Muscle of back (tissue), 13 donors: ENCODE measurements at places on chromosomes 3 and 15.
A peak's percentile ranks its signal among the peaks of the same experiment; 100 is the strongest.

DNA sequence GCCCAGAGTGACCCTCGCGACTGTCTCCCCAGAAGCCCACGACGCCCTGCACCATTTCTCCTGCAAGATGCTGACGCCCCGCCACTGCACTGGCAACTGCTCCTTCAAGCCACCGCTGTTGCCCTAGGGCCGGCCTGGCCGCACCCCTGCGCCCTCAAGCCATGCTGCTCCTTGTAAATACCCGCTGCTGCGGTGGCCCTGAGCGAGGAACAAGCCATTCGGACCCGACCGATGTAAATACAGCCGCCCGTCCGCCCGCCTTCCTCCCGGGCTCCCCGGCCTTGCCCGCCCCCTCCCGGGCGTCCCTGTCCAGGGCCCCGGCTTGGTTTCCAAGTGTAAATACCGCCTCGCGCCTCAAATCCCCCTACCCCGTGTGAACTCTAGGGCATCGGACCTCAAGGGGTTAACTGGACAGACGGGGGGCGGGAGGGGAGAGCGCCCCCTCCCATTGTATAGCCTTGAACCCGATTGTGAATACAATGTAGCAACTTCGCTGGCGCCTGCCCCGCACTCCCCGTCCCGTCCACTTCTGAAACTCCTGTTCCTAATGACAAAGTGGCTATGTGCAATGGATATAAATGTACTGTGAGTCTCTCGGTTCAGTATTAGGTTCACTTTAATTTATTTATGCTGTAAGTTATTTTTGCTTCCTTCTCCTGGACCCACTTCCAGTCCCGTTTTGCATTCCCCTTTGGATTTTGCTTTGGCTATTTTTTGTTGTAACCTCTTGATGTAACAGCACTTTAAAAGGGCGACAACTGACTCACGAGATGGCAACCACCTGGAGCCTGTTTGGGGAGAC, 5.9 kb downstream of the RNU6-1 start:
- peak; percentile 80 for DNase-seq

DNA sequence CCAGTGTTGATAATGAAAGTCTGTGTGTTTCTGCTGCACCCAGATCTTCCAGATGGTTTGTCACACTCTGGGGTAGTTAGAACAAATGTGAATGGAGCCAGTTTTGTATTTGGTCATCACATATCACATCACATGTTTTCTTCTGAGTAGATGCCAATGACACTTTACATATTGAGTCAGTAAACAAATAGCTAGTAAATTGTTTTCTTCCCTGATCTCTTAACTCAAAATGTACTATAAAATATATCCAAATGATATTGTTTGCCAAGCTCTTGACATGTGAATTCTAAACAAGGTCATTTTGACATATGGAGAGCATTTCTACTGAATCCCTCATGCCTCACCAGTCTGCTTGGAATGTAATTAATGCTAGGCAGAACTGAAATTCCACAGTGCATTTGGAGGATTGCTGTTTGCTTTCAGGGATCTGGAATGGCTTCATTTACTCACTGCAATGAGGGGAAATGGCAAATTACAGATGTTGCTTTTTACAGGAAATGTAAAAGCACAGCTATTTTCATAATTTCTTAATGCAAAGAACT, 45.0 kb downstream of the PDHB start:
- peak; percentile 72 for DNase-seq

- no peak for DNase-seq
These were observed 30.9 kb downstream of the KY start for GRCh38 chr3:134619884-134620445.

DNA sequence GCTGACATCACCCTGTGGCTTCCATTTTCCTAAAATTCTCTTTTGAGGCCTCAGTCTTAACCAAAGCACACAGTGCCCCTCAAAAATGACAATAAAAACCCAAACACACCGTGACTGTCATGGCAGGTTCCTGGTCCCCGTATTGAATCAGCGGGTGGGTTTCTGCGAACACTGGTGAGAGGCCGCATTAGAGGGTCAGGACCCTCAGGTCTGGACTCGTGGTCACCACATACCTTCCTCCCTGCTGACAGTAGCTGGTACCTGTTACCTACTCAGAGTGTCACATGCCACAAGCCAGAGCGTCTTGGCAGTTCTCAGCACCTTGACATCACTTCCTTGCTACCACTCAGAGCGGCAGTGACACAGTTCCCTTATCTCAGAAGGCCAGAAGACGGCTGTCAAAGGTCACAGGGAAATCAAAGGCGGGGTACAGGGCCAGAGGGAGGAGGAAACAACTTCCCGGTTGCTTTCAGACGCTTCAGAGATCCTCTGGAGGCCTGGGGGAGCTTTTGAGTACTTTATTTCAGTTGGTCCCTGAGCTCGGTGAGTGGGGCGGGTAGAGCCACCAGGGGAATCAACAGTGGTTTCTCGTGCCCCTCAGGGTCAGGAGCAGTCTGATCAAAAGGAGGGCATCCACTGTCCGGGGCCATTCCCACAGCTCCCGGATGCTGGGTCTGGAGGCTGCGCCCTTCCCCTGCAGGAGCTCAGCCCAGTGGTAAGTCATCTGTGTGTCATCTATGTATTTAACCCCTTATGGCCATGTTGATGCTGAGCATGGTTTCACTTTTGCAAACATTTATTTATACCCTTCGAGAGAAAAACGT, at the start of the genes CCR5AS and CCRL2:
Gene CCR5AS (minus strand): TSS at position 279 of the 824 bp plus-strand sequence.
Gene CCRL2 (plus strand): TSS at position 472 of the 824 bp plus-strand sequence. CDS start 821 bp downstream, outside the sequence.
- DNase-seq = no peak

DNA sequence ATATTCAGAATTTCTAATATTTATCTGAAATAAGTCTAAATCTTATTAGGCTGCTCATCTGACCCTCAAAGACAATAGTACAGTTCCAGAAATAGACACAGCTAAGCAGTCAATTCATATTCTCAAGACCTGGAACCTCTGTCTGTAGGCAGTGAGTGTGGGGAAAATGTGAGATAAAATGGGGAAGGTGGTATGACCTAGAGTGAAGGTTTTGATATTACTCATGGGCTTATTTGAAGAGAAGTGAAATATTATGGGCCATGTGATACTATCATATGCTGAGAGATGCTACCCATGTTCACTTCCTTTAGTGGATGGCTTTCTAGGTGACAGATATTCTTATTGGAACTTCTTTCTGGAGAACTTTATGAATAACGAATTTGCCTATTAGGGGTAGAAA, 33.5 kb downstream of the TGFBR2 start:
- DNase-seq = no peak

DNA sequence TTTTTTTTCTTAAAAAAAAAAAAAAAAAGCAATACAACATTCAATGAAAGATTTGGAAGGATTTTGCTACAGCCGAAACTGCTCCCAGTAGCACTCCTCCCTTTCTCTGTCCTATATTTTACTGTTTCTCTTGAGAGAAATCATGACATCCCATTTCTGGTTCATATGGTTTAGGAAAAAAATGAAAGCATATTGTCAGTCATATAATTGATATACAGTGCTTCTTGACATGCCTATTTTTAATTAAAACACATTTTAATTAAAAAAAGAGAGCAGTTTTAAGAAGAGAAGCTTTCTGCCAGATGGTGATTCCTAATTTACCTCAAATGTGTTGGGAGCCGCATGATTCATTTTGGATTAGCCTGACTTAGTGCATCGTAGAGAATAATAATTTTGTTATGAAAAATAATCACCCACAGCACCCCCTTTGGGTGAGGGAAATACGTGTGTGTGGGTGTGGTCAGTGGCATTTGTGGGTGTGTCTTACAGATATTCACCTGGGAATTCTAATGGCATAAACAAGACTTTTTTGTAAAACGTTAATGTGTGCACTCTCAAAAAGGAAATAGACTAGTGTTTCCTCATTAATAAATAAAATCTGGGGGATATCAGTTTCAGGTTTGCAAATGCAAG, 544.5 kb downstream of the MFSD1 start:
- DNase-seq = no peak

DNA sequence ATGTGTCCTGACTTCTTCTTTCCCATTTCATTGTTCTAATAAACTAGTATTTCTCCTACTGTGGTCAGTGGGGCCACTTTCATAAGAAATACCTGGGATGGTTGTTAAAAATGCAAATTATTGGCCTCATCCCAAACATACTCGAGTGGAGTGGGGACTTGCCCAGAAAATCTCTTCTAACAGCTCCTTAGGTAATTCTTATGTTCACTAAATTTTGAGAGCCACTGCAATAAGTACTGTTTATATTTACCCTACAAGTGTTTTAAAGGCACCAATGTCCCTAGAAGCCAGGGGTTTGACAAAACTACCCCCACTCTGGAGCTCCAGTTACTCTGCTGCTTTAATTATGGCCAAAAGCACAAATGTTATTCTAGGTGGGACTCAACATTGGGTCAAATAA, 70.0 kb upstream of the ACP3 start:
- DNase-seq = no peak

DNA sequence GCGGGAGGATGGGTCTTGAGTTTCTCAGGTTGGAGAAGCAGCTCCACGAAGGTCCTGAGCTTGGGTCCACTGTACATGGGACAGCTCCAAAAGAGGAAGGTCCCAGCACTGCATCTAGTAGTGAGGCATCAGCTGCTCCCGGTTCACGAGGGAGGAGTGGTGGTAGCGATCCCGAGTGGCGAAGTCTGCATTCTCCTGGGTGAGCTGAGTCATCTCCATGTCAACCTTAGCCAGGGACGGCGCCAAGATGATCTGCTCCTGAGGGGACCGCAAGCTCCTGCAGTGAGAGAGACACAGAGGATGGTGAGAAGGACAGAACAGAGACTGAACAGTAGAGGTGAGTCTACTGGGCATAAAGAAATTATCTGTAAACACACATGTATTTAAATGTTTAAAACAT, 28.0 kb upstream of the HEG1 start:
- DNase-seq = no peak

DNA sequence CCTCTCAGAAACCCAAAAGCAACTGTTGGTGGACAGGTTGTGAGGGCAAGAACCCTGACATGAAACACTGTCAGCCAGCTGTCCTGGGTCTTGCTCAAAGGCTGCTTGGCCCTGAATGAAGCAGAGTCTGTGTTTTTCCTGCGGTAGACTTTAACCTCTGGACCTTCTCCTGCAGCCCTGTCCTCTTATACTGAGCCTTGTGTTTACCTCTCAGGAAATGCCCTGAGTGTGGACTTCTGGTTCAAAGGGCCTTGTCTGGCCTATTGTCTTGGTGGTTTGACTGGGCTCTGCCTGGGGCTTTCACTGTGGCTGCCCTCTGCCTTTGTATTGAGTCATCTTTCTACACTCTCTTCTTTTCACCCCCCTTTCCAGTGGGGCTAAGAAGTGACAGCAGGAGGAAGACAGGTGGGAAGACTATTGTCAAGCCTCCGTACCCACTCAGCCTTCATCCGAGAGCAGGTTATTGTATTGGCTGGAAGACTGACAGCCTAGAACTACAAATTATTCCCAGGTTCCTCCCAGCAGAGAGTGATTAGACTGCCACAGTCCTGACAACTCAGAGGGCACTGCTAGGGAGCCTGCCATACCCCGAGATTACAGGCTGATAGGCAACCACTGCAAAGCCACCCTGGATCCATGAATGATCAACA, 3.5 kb downstream of the SEC13 start:
- no peak for DNase-seq

DNA sequence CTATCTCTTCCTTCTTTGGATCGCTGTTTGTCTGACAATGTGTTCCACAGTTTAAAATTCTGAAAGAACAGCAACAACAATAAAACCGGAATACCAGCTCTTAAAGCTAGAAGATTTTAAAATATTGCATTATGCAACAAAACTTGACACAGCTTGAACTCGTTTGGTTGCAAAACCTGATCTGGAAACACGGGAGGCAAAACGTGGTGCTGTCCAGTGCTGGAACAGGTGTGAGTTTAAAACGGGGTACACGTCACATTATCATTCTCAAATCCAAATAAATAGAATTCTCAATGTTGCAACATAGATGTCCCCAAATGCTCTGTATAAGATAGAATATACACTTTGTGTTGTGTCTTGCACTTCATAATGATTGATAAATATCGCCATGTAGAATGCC, 110.9 kb upstream of the LYSMD4 start:
- no peak for DNase-seq

DNA sequence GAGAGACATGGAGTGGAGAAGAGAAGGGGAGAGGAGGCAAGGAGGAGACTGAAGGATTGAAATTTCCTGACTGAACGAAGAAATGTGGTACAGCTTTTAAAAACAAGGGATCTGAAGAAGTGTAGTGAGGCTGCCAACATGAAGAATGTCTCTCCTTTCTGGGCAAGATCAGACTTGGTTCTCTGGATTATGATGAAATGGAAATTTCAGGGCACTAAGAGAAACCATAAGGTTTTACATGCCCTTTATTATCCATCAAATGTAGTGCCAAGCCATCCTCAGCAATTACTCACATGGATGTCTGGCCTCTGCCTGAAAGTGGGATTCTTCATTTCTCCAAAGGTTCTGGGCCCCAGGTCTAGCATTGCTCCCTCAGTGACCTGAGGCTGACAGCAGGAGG, 77.6 kb upstream of the CCDC80 start:
- no peak for DNase-seq

- DNase-seq = no peak
These were observed 121.2 kb upstream of the NAALADL2 start for GRCh38 chr3:174737966-174738365.

GRCh38 chr3:172511783-172512762, 11.2 kb downstream of the TNFSF10 start:
- no peak for DNase-seq

- DNase-seq = no peak
These were observed 23.7 kb downstream of the OXNAD1 start for GRCh38 chr3:16288664-16289063.

DNA sequence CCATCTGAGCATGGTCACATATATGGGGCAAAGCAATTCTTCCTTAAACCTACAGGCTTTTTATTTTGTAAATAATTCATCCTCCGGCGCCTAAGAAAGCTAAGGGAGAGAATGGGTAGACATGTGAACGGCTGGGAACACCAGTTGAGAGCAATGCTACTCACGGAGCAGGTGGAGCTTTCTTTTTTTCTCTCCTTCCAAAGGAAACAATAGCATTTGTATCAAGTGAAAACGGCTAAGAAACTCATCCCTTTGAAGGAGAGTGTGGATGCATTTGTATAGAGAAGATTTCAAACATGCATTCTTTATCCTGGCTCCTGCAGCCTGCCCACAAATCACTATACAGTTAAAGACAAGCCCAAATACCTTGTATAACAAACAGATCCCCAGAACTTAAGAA, 637.8 kb downstream of the MAGI1 start:
- no peak for DNase-seq

DNA sequence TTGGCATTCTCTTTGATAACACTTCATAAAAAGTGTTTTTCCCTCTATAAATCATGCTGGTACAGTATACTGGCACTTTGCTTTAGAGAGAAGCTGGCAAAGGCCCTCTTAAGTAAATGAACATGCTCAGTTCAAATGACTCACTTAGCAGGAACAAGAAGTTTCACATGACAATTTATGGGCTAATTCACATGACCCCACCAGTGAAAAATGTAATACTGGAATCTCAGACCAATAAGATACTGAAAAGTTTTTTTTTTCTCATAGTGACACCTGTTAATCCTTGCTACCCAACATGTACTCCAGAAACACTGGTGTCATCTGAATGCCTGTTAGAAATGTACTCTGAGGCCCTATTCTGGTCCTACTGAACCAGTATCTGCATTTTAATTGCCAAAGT, 13.9 kb downstream of the BTBD1 start:
- DNase-seq = no peak

GRCh38 chr3:166879661-166880060, 500.4 kb downstream of the ZBBX start:
- no peak for DNase-seq

GRCh38 chr3:69085833-69086722, 1.3 kb downstream of the ARL6IP5 start:
- peak; percentile 91 for DNase-seq

GRCh38 chr3:153038367-153038766, 123.7 kb upstream of the RAP2B start:
- no peak for DNase-seq
